COR-L47 (cell line): ENCODE measurements at places on chromosomes 3 and 15.

GRCh38 chr3:33829720-33830119 lies 31.3 kb downstream of the PDCD6IP start:
- DNase-seq: no peak

GRCh38 chr3:157101486-157101885 lies 58.5 kb downstream of the CCNL1 start:
- DNase-seq: no peak

- no peak for DNase-seq
These were observed 86.4 kb upstream of the SEC13 start for GRCh38 chr3:10407361-10407760.

GRCh38 chr15:88658070-88658965 lies 19.5 kb downstream of the ISG20 start:
- no peak for DNase-seq

GRCh38 chr3:53142986-53143385 lies 12.8 kb upstream of the RFT1 start:
- no peak for DNase-seq

GRCh38 chr3:14774431-14774830 lies 44.3 kb upstream of the FGD5 start:
- no peak for DNase-seq

GRCh38 chr15:47794252-47794914 lies 77.1 kb downstream of the SEMA6D start:
- DNase-seq: no peak

DNA sequence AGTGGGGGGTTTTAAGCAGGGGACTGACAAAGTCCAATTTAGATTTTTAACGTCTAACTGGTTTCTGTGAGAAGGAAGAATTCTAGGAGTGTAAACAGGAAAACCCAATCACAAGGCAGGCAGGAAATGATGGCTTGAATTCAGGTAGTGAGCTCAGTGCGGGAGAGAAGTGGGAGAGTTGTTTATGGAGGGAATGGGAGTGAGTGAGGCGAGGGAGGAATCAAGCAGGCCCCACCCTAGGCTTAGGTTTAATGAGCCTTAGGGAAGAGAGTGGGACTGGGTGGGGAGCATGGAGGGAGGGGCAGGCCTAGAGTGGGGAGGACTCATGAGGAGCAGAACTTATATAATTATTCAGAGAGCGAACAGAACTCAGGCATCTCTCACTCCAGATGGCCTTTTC lies 17.9 kb downstream of the VIPR1 start:
- DNase-seq: no peak

- DNase-seq: no peak
These were observed 38.7 kb downstream of the RTP4 start for GRCh38 chr3:187406927-187407326.

- no peak for DNase-seq
These were observed 61.2 kb upstream of the NEO1 start for GRCh38 chr15:72991026-72991425.

- no peak for DNase-seq
These were observed 11.5 kb downstream of the PLA2G4F start for GRCh38 chr15:42144841-42145375.

DNA sequence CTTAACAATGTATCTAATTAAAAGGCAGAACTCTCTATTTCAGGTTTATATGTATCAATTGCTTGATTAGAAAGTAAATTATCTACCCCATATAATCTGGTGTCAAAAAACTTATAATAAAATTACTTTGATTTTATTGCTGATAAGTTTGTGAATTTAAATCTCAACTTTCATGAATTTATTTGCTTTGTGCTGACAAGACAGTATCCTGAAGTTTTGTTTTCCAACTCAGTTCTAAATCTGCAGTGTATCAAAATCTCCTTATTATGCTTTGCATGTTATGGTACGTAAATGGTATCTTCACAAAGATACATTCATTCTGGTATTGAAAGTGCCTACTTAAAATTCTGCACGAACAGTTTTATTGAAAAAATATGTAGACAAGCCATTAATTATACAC lies 78.5 kb upstream of the ZNF717 start:
- DNase-seq: no peak

GRCh38 chr3:47849699-47850563 lies 47.0 kb downstream of the DHX30 start:
- DNase-seq: no peak

GRCh38 chr15:29670998-29671981 lies 151.0 kb downstream of the TJP1 start:
- no peak for DNase-seq

GRCh38 chr15:94563456-94563855 lies 332.1 kb downstream of the MCTP2 start:
- DNase-seq: no peak

DNA sequence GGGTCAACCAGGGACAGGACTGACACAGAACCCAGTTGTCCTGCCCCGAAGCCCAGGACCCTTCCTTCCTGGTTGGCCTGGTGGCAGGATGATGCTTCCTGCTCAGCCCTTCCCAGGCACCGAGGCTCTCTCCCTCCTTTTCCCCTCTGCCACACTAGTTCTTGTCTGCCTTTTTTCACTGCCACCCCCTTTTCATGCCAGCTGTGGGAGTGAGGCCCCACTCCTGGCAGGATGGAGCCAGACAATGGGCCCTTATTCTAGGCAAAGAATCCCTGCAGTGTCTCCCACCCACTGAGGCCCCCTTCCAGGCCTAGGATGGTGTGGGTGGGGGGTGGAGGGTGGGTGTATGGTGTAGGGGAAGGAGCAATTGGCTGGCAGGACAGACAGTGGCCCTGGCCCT lies 1.1 kb upstream of the SCAMP5 start:
- no peak for DNase-seq

DNA sequence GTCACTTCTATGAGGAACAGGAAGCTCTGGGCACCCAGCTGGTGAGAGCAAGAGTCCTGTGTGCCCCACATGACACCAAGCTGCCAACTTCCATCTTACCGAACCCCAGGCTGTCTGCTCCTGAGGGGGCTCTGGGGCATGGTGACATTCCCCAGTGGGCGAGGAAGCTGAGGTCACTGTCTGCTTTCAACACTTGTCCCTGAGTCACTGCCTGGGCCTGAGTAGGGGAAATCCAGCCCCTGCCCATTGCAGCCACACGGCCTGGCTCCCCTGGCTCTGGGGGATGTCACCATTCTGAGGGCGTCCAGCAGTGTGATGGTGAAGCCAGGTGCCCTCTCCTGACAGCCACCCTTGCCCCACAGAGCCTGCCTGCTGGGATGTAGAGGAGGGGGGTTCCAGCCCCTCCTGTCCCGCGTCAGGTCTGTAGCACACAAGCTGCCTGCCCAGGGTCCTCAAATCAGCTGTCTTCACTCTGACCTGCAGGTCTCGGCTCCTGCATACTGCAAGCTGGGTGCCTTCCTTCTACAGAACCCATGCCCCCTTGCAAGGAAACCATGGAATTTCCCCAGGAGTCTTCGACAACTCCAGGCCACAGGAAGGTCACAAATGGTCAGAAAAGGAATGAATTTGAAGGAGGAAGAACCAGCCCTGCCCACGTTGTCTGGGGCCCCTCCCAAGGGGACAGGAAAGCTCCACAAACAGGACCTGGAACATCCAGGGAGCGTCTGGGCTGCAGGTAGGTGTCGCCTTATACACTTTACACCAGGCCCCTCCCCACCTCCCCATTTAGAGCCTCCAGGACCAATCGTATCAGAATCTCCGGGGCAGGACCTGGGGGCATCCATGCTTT lies 69.9 kb upstream of the GATM start:
- DNase-seq: no peak

DNA sequence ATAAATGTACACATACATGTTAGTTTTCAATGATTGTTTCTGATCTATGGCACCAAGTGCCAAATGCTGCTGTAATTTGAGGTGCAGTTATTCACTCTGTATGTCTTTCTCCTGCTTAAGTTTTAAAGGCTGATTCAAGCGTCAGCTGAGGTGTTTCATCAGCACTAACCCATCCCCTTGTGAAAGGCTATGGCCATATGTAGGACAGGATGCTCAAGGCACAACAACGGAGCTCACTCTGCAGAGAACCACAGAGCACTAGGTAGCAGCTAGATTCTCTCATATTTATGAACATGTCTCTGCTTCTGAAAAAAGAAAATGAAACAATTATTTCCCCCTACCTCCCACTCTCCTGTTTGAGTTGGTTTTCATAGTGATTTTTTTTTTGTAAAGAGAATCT lies 340.0 kb upstream of the TMCO5A start:
- no peak for DNase-seq

DNA sequence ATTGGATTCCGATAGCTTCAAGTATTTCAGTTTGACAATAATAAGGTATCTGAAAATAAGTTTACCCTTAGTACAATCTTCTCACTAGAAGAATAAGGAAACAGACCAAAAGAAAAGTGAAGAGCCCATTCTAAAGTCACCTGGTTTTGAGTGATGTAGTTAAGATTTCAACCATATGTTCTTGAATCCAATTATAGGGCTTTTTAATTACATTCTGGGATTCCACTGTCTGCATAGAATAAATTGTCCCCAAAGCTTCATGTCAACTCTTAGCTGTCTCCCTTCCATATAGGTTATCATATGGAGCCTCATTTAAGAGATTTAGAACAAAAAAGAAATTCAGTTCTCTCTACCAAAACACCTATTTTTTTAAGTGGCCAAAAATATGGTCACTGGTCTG lies 1158.8 kb downstream of the IGSF11 start:
- no peak for DNase-seq

DNA sequence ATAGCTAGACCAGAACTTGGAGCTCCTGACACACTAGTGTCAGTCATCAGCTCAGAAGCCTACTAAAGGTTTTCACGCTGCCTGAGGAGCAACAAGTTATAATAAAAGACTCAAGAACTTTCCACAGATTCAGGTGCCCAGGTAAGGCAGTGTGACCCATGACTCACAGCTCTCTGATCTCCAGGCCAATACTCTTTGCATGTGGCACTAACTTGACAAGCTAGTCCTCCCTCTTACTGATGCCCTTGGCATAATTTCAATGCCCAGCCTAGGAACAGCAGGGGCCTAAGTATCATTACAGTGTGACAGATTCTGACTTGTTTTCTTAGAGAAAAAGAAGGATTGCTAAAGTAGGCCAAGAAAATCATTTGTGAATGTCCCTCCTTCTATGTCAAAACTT lies 38.4 kb downstream of the MEIS2 start:
- DNase-seq: no peak

DNA sequence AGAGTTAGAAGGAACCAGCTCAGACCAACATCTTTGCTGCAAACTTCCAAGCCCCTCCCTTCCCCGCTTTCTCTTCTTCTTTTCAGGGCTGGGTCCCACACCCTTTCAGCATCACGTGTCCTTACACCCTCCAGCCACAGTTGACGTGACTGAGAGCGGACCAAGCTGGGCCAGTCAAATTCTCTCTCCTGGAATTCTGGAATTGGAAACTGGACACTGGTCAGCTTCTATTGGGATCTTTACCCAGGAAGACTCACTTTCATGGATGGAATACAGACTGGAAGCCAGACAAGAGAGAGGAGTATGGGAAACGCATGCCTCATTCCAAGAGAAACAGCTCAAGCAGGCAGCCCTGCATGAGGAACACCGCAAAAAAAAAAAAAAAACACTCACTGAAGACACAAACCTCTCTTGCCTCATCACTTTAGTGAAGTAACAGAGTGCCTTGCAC lies 12.4 kb upstream of the TPM1 start:
- DNase-seq: no peak

DNA sequence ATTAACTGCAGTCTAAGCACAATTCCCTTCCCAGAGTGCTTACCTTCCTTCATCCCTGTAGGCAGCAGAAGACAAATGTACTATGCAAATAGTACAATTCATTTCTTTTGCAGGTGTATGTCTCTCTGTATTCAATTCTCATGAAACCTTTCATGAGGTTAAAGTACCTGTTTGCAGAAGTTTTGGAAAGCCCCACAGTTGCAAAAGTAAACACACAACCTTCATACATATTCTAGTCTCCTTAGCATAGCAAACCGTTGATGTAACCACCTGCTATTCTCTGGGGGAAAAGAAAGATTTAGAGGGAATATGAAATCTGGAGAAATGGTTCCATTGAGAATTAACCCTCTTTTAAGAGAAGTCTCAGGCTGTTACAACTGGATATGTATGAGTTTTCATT lies 200.3 kb upstream of the SUCLG2 start:
- DNase-seq: no peak

- DNase-seq: peak; percentile 22
These were observed at the start of gene FAH for GRCh38 chr15:80152896-80153876. Gene FAH (plus strand): TSS chr15:80152999. CDS start chr15:80153055, 56 bp downstream.

- DNase-seq: no peak
These were observed 101.0 kb downstream of the OSBPL10 start for GRCh38 chr3:31880020-31880419.

DNA sequence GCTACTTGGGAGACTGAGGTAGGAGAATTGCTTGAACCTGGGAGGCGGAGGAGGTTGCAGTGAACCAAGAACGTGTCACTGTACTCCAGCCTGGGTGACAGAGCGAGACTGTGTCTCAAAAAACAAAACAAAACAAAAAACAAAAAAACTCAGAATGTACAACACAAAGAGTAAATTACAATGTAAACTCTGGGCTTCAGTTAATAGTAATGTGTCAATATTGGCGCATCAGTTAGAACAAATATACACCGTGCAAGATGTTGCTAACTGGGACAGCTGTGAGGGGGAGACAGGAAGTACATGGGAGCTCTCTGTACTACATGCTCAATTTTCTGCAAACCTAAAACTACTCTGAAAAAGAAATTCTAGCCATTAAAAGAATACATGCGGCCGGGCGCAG lies 23.5 kb upstream of the TRPM1 start:
- peak; percentile 32 for DNase-seq

- DNase-seq: no peak
These were observed 200.7 kb upstream of the SEMA6D start for GRCh38 chr15:47516558-47516957.
